Panc1 (cell line): ENCODE measurements at places on chromosomes 6 and 20. TPM values are rescaled to one million over a fixed set of nuclear protein-coding genes. Genes with fewer than 3 reads are reported as not detected.

TPX2 gene
- 248 TPM for total RNA-seq

DTD1 gene
- 23.6 TPM for total RNA-seq

MRAP2 gene
- total RNA-seq, result 2.5 TPM

PCED1A gene
- total RNA-seq, result 42.1 TPM

KHDRBS2 gene
- not detected for total RNA-seq
